ENCODE measurements at places on chromosomes 6 and 20. TPM values are rescaled to one million over a fixed set of nuclear protein-coding genes. Genes with fewer than 3 reads are reported as not detected.
A peak's percentile ranks its signal among the peaks of the same experiment; 100 is the strongest.

DNA sequence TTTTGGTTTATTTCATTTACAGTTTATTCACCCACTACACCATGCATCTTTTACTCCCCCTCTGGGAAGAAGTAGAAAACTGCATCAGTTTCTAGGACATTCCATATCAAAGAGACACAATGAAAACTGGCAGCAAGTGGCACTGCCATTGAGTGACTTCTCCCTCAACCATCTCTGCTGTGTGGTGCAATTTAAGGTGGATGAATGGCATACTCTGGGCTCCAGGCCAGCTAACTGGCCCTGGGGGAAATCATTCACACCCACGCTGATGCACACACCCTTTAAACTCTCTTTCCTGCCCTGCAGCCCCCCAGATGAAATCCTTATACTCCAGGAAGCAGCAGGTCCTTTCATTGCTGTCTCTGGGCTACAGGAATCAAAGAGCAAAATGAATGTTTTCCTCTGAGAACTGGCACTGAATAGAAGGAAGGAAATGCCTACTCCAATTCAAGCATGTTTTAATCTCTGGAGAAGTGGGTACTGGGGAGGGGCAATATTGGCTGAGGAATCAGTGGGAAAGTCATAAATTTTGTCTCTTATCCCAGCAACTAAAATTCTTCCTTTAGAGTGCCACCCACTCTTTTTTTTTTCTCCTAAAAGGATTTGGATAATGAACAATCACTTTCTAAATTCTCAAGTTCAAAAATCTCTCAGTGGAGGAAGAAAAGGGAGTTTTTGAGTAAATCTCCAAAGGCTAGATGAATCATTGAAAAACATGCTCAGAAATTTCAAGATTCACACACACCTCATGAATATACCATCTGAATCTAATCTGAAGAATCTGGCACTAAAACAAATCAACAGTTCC lies 16.9 kb upstream of the RFPL4B start:
- no peak for DNase-seq

GRCh38 chr6:35214869-35215664 lies 1.3 kb downstream of the SCUBE3 start:
- no peak for DNase-seq

DNA sequence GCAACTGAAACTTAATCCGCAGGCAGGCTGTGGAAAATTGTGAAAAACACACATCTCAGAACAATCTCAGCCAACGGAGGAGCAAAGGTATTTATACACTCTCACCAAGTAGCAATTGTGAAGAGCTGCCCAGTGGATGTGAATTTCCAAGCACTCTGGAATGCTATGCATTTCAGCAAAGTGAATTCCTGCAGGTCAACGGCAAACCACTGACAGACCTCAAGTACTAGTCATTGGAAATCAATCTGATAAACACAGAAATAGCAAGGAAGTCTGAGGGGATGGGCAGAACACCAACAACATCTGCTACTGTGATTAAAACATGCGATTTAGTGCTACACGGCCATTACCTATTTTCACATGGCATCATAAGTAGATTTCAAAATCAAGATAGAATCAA lies 429.1 kb downstream of the HTR1B start:
- DNase-seq: no peak

DNA sequence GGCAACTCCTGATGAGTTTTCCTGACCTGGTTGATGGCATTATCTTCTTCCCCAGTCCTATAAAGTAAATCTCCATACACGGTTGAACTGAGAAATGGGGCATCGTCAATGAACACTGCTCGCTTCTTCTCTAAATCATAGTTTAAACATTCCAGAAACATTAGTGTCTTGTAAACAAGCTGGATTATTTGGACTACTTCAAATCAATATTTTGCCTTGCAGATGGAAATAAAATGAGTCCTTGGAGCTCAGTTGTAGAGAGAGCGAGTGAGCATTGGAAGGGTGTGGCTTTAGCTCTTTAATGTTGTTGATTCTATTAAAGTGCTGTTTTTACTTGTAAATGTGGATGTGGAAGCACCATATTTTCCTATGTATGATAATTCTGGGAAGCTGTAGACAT lies 18.4 kb downstream of the C6orf89 start:
- DNase-seq: no peak

- peak; percentile 76 for DNase-seq
Observed at GRCh38 chr6:33314515-33314942, 651 bp upstream of the TAPBP start.

DNA sequence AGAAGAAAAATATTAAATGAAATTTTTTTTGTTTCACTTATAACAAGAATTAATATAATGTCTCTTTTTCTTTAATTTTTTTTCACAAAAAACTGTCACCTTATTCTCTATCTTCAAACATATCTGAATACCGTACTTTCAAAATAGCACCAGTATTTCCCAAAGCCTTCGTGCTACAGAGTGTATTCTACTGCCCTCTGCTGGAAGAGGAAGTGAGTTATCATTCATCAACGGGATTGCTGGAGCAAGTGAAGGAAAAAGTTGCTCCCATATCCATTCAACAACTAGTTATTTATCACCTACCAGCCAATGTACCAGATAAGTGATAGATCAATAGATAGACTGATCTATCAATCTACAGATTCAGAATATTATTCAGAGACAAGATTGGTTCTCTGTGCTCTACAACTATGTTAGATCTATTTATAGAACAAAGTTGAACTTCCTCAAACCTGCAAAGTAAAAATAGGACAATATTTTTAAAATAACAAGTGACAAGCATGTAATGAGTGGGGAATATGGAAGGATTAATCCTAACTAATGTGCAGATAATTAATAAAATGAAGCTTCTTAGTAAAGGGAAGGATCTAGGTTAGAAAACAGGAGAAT lies 26.7 kb upstream of the TFAP2B start:
- DNase-seq: no peak

DNA sequence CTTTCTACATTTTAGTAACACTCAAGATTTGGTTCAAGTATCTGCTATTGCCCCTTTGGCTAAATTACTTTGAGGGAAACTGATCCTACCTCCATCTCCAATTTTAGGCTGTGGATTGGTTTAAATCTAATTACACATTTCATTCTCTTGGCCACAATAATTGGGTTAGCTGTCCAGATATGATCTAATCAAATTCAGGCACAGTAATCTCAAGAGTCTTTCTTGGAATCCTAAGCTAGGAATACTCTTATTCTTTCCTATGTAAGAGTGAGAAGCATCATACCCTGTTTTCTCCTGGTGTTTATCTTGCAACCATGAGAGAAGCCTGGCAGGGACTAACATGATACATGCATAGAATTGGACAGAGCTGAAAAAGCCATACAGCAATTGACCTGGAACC lies 300.4 kb upstream of the MARCKS start:
- DNase-seq: no peak

GRCh38 chr20:47809161-47809960 lies 24.1 kb upstream of the SULF2 start:
- no peak for DNase-seq

DNA sequence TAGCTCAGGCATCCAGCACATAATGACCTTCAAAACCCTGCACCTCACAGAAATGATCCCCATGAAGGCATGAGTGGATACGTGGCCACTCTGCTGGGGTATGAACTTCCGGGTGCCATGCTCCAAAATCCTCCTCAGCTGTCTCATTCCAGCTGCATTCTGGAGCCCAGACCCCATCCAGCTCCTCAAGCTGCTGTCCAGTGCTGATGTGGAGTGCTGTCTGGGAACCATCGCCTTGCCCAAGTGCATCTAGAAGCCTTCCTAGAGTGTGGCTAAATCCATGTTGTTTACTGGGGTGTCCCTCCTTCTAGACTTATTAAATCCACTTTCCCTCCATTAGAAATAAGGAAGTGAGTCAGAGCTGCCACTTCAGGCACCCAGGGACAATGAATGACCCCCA lies 130.8 kb upstream of the PTPRT start:
- no peak for DNase-seq

GRCh38 chr20:21047981-21048380 lies 58.2 kb downstream of the LINC00237 start:
- no peak for DNase-seq

GRCh38 chr6:85464260-85464644 lies 14.4 kb downstream of the NT5E start:
- no peak for DNase-seq

DNA sequence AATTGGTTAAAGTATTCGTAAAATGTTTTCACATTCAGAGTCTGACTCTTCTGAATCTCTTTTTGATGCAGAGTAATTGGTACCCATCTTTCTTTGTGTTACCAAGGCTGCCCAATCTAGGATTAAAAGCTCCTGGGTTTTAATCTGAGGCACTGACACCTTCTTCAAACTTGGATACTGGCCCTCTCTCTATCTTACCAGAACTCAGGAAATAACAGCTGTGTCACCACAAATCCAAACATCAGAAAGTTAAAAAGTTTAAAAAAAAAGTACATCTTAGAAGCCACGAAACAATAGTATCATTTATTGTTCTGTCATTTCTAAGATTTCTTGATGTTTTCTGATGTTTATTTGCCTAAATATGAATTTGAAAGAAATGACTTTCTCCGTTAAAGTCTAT lies 255.5 kb upstream of the RUNX2 start:
- DNase-seq: no peak

DNA sequence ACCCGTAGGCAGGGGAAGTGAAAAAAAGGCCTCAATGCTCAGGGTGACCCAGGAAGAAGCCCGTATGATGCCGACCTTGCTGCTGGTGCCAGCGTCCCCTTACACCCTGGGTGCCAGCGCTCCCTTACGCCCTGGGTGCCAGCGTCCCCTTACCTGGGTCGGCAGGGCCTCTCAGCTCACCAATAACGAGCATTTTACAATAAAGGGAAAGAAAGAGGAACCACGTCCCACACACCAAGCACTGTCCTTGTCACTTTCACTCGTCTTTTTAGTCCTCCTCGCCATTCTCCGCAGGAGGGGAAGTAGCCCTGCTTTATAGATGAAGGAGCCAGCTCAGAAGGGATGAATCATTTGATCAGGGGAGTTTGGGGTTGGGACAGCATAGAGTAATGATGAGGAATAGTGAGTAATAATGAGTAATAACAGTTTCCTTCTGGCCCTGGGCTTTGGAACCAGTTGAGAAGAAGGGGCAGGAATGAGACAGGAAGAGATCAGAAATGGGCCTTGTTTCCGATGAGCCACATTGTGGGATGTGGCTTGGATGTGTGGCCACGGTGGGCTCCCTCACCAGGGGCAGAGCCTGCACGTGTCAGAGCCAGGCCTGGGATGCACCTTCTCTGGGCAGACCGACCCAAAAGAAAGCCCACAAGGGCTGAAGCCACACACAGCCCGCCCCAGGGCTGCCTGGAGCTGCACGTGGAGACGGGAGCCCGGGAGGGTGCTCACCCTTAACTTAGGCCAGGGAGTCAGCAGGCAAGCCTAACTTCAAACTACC lies 75.7 kb downstream of the SYNJ2 start:
- DNase-seq: no peak

GRCh38 chr20:32474717-32474966 lies 110.5 kb downstream of the NOL4L start:
- DNase-seq: no peak

DNA sequence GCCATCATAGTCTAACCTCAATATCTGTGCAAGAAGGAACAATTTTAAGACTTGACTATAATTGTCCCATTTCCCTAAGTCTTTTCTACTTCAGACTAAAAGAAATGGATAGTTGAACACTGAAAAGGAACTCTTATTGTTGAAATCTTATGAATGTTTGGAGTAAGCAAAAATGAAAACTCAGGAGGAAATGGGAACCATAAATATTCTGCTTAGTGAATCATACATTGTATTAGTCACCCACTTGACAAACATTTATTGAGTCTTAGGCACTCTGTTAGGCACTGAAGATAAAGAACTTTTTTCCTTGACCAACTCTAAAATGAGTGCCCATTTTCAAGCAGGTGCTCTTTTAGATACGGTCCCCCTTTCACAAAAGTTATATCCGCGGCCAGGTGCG lies 8.7 kb downstream of the CCDC170 start:
- DNase-seq: no peak

DNA sequence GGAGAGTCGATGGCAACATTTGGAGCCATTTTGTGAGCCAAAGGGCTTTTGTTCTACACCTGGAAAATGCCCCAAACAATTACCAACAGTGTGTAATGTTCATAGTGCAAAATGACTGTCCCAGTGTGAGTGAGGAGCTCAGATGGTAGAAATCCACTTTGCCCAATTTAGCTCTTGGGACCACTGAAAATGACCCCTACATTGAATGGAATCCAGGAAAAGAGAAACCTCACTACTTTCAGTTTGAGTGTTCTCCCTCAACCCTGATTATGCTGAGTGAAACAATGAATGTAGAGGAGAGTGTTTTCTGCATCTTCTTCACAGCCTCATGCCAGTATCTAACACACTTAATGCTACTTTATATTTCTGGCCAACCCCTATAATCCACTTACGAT lies 84.9 kb upstream of the NRN1 start:
- no peak for DNase-seq

- peak; percentile 74 for DNase-seq
Observed at GRCh38 chr6:43831191-43831590, 61.2 kb downstream of the VEGFA start.

DNA sequence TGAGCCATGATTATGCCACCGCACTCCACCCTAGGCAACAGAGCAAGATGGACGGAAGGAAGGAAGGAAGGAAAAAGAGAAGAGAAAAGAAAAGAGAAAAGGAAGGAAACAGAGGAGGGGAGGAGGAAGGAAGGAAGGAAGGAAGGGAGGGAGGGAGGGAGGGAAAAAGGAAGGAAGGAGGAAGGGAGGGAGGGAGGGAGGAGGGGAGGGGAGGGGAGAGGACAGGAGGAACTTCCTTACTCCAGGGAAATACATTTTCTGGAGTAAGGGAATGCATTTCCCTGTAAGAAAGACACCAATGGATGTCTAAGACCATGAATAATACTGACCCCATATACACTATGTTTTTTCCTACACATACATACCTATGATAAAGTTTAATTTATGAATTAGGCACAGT lies 93.2 kb upstream of the NFATC2 start:
- DNase-seq: no peak

DNA sequence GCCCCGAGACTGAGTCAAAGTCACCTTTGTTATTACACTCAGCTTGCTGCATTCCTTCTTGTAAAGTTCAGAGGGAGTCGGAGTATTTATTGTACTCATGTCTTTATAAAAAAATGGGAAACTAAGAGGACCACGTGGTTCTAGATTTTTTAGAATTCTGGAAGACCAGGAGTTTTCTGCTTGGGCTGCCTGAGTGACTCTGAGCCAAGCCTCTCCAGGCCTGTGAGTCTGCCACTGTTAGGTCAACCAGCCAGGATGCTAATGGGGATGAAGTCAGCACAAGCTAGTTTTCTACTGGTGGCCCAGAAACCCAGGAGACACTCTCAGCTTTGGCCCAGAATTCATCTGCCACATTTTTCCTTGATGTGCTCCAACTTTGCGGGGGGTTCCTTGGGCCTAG lies 453.5 kb upstream of the SULF2 start:
- DNase-seq: no peak

MYB gene
- 53.7 TPM for total RNA-seq

ILRUN gene
- total RNA-seq: 81.0 TPM

FRS3 gene
- 2.8 TPM for total RNA-seq

UBE2C gene
- 27.1 TPM for total RNA-seq

CLDN20 gene
- not detected for total RNA-seq

WFDC5 gene
- total RNA-seq: not detected

ARMH2 gene
- not detected for total RNA-seq

RIPPLY2 gene
- total RNA-seq: not detected
